ENCODE measurements at places on chromosomes 1 and 21.

DNA sequence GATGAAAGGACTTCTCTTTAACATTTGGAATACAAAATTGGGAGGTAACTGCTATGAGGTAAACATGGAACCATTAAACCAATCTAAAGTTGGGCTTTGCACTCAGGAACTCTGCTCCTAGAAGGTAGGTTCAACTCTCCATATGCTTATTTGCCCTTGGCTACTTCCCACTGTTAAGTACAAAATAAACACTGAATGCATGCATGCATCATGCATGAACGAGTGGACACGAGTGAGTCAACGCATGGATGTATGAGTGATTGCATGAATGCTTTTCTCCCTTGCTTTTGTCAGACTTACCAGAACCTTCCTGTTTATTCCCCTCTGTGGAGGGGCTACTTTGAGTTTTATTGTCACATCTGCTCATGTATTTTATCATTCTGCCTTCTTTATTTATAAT is 42.4 kb upstream of the RUNX1 start:
- no peak for DNase-seq

DNA sequence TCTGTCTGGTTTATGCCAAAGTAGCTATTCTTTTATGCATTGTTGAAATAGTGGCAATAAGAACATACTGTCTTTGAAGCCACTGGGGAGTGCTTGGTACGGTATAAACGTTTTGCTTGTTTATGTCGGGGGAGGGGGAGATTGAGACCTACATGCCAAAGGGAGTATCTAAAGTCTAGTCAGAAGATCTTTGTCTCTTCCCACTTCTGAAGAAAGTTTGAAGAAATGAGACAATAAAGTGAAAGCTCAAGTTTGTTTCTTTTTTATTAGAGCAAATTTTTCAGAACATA is 6.8 kb downstream of the AKIRIN1 start:
- DNase-seq: peak; percentile 55

DNA sequence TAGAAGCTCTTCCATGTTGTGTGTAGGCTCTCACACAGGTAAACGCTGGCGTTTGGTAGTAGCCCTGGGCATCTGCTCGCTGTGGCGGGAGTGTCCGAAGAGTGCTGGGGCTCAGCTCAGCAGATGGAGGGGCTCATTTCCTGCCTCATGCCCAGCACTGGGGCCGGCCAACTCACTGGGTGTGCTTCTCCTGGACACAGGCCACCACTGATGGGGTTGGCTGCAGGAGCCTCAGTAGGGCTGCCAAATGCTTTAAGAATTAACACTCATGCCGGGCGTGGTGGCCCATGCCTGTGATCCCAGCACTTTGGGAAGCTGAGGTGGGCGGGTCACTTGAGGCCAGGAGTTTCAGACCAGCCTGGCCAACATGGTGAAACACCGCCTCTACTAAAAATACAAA is 20.9 kb downstream of the UQCRHL start:
- DNase-seq: no peak

DNA sequence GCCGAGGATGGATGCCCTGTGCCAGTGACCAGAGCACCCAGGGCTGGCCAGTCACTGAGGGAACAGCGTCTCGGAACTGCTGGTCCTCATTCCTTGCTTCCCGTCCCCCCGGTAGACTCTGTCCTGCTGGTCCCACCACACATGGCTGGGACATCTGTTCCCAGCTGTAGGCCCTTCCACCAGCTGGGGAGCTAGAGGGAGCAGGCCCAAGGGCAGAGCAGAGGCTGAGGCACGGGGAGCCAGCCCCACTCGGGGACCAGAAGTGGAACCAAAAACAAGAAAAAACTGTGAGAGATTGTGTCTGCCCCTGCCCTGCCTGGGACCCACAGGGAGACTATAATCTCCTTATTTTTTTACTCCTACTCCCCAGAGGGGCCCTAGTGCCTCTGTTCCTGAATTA is 23.8 kb downstream of the ATP8B2 start:
- DNase-seq: no peak

- no peak for DNase-seq
These were observed 142.9 kb downstream of the LRRC7 start for GRCh38 chr1:69710484-69711189.

GRCh38 chr21:36030581-36031189 is 29.6 kb downstream of the SETD4 start:
- no peak for DNase-seq

GRCh38 chr1:182111496-182111895 is 50.0 kb upstream of the ZNF648 start:
- no peak for DNase-seq

All from midbrain (tissue), 1 donor.